ENCODE measurements at places on chromosomes 1 and 21.
A peak's percentile ranks its signal among the peaks of the same experiment; 100 is the strongest.

DNA sequence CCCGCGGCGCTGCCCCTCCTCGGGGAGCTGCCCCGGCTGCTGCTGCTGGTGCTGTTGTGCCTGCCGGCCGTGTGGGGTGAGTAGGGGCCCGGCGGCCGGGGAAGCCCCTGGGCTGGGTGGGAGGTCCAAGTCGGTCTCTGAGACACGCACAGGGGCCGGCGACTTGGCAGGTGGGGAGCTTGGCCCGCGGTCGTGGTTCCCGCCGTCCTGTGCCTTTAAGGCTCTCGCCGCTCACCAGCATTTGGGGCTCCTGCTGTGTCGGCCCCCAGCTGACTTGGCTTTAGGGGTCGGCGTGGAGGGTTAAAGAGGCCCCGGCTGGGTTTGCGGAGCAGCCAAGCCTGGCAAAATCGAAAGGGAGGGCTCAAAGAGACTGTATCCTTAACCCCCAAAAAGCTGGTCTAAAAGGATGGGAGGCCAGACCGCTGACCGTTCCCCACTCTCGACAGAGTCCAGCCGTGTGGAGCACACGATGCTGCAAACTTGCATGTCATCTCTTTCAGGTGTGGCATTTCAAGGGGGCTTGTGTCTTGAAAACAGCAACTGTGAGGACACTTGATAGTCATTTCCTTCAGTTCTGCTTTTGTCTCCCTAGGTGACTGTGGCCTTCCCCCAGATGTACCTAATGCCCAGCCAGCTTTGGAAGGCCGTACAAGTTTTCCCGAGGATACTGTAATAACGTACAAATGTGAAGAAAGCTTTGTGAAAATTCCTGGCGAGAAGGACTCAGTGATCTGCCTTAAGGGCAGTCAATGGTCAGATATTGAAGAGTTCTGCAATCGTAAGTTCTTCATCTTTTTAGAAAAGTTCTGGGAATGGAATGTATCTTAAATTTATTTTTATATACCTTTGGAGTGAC is 540 bp downstream of the CD55 start:
- DNase-seq, result no peak

DNA sequence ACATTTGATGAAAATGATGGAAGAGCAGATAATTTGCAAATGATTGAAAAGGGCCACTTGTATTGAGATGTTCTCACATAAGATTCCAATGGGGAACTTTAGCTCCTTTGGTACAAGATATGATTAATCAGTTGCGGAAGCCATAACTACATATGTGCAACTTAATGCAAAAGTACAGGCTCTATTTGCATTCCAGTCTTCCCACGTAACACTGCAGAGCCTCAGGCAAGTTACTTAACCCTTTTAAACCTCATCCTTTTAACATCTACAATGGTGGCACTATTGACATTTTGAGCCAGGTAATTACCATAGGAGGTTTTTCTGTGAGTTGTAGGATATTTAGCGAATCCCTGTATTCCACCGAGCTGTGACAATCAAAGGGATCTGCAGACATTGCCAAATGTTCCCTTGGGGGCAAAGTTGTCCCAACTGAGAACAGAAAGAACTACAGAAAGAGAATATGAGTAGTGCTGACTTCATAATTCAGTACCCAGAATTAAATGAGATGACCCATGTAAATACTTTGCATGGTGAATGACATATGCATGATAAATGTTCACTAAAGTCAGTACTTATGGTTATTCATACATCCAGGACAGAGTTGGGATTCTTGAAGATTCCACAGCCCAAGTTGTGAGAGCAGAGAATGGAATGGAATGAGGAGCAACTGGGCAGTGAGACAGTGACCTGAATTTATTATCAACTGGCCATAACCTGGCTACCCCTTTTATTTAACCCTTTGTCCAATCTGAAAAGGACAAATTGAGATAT is 62.6 kb downstream of the SPAG17 start:
- no peak for DNase-seq

DNA sequence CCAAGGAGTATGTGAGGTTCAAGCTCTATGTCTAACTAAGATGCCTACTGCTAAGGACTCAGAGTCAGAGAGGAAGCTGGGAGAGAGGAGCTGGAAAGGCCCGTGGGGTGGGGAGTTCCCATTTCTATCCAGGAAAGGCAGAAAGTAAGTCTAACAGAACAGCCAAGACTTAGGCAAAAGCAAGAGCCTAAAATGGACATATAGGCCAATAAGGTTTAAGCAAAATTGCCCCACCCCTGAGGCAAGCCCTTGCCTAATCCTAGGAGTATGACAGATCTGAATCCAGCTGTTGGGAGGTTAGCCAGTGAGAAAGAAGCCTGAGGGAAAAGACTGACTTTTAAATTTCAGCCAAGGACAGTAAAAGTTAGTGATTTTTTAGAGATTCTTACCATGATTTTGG is 1.6 kb upstream of the KLHDC9 start:
- DNase-seq, result no peak

DNA sequence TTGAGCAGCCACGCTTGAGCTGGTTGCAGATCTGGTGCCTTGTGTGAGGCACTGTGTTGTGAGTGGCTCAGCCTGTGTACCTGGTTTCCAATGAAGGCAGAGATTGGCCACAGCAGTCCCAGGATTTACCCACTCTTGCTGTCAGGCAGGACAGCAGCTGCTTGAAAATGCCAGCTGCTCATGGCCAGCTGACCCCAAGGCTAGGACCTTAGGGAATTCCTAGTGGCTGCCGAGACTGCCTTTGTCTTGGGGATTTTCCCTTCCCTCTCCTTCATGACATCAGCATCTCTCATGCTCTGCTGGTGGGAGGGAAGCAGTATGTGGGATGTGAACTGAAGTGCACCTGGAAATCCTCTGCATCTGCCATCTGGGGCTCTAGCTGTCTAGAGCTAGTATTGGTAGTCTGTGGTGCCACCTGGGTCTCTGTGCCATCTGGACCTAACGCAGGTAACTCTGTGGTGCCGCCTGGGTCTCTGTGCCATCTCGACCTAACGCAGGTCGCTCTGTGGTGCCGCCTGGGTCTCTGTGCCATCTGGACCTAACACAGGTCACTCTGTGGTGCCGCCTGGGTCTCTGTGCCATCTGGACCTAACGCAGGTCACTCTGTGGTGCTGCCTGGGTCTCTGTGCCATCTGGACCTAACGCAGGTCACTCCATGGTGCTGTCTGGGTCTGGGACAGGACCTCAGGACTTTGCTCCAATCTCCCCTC is 3.8 kb upstream of the LRRC47 start:
- no peak for DNase-seq

DNA sequence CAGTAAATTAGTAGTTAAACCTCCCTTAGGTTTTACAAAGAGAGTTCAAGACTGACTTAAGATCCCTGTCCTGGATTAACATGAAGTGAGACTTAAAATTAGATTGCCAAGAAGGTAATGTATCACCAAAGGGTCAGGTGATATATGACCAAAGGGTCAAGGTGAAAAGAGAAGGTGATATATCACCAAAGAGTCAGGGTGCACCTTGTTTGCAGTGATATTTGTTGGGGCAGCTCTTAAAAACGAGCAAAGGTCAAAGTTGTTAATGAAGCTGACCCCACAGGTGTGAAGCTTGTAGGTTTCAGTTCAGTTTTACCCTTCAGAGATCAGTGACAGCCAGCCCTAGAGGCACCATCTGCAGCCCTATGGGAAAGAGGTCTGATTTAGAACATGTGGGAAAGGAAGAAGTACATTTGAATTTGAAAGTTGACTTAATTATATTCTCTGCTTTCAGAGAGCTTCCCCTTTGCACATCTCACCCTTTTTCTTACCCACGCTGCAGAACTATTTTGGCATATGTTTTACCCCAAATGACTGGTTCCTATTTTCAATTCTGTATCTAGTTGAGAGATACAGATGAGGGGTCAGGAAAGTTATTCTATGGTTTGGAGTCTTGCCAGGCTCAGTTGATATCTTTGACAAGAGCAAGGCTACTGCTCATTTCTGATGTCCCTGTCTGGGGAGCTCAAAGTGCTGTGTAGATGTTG is 170.8 kb downstream of the S1PR1 start:
- DNase-seq, result no peak

GRCh38 chr1:36203554-36204346 is 20.5 kb upstream of the THRAP3 start:
- DNase-seq, result no peak

DNA sequence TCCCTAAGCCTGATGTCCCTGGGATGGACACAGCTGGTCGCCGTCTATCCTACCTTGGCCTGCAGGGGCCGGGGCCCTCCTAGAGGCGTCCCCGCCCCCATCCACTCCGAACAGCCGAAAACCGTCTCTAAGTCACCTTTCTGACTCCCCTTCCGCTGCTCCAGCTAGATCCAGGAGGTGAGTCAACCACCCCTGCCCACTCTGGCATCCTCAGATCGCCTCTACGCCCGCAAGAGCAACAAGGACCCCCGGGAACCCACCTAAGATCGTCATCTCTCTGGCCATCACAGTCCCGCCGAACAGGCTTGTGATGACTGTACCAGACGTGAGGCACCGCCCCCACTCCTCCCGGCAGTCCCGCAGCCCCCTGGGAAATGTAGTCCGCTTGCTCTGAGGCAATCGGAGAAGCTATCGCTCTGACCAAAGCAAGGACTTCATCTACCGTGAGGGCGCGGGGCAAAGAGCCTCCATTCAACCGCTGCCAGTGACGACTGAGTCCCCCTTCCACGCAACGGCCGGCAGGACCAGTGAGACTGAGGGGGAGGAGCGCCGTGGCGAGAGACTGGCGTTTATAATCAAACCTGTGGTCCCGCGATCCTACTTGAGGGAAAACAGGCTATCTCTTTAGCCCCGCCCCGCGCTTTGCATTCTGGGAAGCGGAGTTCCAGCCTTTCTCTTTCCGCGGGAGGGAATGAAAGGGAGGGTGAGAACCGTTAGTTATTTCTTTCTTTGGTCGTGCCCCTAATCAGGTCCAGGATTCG is at the start of gene HSPA13:
TSS of gene HSPA13 (minus strand) at position 312 of the 761 bp plus-strand sequence. CDS start at position 285, 27 bp downstream.
- peak; percentile 100 for DNase-seq

DNA sequence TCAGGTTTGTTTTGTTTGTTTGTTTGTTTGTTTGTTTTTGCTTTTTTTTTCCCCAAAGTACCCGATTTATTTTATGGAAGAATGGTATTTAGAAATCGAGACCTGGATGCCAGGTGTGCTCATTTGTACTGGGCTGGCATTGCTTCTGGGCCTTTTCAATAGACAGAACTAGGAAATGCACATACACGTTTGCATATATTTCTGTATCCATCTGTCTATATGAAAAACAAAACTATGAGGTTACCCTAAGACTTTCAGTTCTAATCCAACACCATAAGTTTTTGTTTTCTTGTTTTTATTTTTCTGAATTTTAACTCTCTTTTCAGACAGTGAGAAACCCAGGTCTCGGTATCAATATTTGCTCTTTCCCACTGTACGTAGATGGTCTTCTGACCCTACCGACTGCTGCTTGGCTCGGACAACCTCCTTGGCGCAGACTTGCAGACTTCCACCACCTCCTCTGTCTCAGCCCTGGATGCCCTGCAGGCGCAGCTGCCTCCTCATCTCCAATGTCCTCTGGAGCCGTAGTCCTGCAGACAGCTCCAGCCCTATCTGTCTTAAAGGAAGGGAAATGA is 171.7 kb downstream of the NEK7 start:
- no peak for DNase-seq

DNA sequence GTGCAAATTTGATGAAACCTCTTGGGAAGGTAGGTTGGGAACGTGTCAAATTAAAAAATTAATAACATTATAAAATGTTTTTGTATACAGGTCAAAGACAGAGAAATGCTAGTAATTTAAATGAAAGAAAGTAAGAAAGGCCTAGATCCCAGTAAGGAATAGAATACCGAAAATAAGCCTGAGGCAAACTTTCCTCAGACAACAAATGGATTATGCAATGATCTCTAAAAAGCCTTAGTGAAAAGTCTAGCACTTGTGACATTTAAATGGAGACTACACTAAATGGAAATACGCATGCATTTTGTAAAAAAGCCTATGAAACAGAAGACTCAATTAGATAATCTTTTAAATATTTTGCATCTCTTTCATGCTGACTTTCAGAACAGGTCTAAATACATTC is 138.5 kb upstream of the ZNHIT6 start:
- DNase-seq, result no peak

- peak; percentile 97 for DNase-seq
Measured at GRCh38 chr1:12173631-12174121, 6.9 kb downstream of the TNFRSF1B start.

- DNase-seq, result no peak
Measured at GRCh38 chr1:18041102-18041501, 66.5 kb upstream of the IGSF21 start.

DNA sequence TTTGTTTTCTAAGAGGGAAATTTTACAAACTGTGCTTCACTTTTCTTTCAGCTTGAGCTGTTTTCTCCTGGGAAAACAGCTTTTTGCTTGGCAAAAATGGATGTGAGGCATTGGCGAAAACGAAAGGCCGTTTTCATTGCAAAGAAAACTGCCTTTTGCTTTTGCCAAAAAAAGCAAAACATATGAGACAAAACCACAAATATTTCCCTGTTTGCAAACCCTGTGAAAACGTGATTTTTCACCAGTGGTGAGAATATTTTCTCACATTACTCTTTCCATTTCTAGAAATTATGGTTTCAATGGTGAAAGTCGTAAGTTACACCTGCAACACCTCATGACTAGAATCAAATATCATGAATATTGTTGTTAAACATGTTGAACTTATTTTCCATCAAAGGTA is 74.0 kb upstream of the ZBTB18 start:
- DNase-seq, result no peak

DNA sequence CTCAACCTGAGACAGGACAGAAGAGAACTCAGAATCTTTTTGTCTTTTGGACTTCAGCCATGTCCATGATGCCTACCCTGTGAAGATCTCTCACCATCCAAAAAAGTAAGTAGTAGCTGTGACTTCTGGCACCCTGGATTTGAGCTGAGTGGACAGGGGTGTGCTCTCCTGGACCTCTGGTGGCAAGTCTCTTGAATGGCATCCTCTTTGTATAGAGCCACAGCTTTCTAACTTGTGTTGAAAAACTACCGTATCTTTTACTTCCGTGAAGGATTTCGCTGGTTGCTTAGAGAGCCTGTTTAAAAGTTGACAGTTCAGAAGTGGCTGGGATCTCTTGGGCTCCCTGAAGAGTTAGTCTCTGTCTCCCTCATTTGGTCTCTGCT is 1.8 kb downstream of the MFN2 start:
- no peak for DNase-seq

- DNase-seq, result no peak
Measured at GRCh38 chr21:34728479-34728878, 59.7 kb downstream of the CLIC6 start.

DNA sequence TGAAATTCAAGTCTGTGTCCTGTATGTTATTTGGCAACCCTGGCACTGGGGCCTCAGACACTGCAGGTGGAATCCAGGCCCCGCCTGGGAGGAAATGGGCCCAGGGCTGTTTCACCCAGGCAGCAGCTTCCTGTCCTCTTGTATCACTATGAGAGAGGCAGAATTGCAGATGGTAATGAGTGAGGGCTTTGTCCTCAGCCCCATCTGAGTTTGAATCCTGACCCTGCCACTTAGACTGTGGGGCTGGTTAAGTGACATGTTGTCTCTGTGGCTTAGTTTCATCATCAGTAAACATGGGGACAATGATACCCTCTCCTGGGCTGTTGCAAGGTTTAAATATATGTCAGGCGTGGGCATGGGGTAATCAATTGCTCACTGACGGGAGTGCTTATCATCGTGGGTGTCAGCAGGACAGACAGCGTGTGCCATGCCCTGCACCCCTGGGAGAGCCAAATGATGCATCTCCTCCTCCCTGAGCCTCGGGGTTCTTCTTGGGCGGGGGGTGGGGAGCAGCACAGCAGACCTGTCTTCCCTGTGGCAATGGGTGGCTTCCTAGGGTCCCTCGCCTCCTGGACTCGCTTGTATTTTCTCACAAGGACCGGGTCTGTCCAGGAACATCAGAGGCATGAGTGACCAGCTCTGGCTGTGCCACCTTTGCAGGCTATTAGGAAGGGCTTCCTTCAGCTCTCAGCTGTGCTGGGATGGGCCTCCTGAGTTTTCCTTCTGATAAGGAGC is 42.1 kb downstream of the ARHGEF10L start:
- no peak for DNase-seq

- DNase-seq, result no peak
Measured at GRCh38 chr1:49597436-49597835, 426.3 kb downstream of the AGBL4 start.
